PC-3 (cell line): ENCODE measurements at places on chromosomes 12 and 14. TPM values are rescaled to one million over a fixed set of nuclear protein-coding genes. Genes with fewer than 3 reads are reported as not detected.

CCDC196 gene
- not detected in 2 replicates for total RNA-seq

TMEM179 gene
- total RNA-seq: not detected in 2 replicates

DNA sequence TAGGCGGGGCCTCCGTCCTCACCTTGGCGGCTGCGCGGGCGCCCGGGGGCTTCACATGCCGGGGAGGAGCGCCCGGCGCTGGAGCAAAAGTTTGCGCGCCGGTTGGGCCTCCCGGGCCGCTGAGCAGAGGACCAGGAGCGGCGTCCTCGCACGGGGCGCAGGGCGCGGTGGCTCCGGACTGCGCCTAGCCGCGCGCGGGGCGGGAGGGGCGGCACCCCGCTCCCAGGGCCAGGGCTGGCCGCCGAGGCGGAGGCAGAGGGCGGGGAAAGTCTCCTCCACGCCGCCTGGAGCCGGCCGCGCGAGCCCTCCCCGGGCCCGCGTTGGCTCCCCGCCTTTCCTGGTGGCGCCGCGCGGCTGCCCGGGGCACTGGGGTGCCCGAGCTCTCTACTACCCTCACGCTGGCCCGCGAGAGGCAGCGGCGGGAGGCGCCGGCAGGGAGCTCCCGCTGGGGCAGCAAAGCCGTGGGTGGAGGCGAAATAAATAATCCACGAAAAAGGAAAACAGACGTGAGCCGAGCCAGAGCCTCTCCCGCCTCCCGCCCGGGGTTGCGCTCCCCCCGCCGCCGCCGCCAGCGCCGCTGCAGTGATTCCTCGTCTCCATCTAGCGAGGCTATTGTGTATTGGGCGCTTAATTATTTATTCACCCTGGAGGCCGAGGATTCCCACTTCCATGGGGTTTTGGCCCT, 400 bp upstream of the PRIMA1 start:
- peak; percentile 12 for DNase-seq
- peaks cover 74% of the 10 kb centered on the region for H3K27me3 ChIP-seq
- H3K4me3 ChIP-seq: peak overlapping the region; percentile 44; the same call in 1 of the 2 replicates
- H3K27ac ChIP-seq: no peak overlapping the region

DNA sequence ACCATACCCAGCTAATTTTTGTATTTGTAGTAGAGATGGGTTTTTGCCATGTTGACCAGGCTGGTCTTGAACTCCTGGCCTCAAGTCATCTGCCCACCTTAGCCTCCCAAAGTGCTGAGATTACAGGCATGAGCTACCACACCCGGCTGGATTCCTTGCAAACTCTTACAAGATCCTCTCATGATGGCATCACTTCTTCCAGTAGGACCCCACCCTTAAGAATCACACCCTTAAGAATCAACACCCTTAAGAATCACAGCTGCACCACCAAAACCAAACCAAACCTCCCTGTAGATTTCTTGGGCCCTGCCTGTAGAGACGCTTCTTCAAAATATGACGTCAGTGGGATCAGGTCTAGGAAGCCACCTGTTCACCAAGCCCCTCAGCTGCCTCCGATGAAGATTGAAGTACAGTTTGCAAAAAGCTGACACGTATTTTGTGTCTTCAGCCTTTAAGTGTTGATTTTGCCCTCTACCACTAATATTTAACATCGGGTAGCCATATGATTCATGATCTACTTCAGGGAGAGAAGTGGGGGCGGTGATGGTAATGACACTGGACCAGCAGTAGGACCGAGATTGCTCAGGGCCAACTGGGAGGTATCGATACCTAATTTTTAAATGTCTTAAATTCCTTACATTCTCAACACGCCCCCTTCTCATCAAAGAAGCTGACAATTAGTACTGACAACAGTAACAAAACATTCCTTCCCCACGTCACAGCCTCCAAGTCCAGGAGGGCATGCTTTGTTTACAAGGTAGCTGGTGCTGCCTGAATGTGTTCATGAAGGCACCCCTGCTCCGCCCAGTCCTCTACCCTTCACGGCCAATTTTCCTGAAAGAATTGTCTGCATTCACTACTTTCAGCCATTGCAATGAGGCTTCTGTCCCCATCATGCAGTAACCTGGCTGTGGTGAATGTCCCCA, 57.2 kb downstream of the ESRRB start:
- no peak overlapping the region for H3K4me3 ChIP-seq
- no peak for DNase-seq
- peaks cover 91% of the 10 kb centered on the region for H3K27me3 ChIP-seq
- H3K4me1 ChIP-seq: no peaks in the 10 kb centered on the region

- H3K4me1 ChIP-seq: no peaks in the 10 kb centered on the region
- no peak overlapping the region for H3K27ac ChIP-seq
- H3K27me3 ChIP-seq: peaks cover 72% of the 10 kb centered on the region
- no peak overlapping the region for H3K4me3 ChIP-seq
These were observed 177.1 kb downstream of the BCL11B start for GRCh38 chr14:99094901-99095300.
